Ascending aorta (tissue), 2 donors: ENCODE measurements at places on chromosomes 12 and 14. TPM values are rescaled to one million over a fixed set of nuclear protein-coding genes. Genes with fewer than 3 reads are reported as not detected.

KCNC2 gene
- not detected for total RNA-seq

BEGAIN gene
- total RNA-seq: 5.9 TPM

DNA sequence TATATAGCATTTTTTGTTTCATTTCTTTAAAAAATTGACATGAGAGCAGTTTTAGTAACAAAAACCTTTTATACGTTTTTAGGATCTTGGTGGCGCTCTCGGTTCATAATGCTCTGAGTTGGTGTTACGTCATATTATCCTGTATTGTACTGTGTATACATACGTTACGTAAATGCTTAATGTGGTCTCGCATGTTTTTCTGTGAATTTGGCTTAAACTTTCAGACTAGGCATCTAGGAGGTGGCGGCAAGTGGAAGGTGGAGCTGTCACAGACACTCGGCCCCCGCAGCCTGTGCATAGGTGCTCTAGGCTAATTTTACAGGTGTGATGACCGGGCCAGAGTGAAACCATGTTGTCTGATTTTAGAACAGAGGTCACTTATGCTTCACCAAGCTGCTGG is 60.0 kb downstream of the PPP2R5C start:
- DNase-seq: no peak
- H3K27ac ChIP-seq: no peak overlapping the region
- H3K27me3 ChIP-seq: no peaks in the 10 kb centered on the region
- H3K4me3 ChIP-seq: no peak overlapping the region

GRCh38 chr14:95236221-95236620 is 78.9 kb upstream of the DICER1 start:
- H3K4me1 ChIP-seq: no peaks in the 10 kb centered on the region
- H3K27me3 ChIP-seq: no peaks in the 10 kb centered on the region
- no peak for DNase-seq
- no peak overlapping the region for H3K4me3 ChIP-seq
- H3K36me3 ChIP-seq: no peaks in the 10 kb centered on the region

- H3K4me1 ChIP-seq: peaks cover 5% of the 10 kb centered on the region
- DNase-seq: no peak
- H3K27ac ChIP-seq: no peak overlapping the region
- H3K4me3 ChIP-seq: no peak overlapping the region
- no peaks in the 10 kb centered on the region for H3K27me3 ChIP-seq
These were observed 105.5 kb upstream of the PRB2 start for GRCh38 chr12:11500861-11501230.

DNA sequence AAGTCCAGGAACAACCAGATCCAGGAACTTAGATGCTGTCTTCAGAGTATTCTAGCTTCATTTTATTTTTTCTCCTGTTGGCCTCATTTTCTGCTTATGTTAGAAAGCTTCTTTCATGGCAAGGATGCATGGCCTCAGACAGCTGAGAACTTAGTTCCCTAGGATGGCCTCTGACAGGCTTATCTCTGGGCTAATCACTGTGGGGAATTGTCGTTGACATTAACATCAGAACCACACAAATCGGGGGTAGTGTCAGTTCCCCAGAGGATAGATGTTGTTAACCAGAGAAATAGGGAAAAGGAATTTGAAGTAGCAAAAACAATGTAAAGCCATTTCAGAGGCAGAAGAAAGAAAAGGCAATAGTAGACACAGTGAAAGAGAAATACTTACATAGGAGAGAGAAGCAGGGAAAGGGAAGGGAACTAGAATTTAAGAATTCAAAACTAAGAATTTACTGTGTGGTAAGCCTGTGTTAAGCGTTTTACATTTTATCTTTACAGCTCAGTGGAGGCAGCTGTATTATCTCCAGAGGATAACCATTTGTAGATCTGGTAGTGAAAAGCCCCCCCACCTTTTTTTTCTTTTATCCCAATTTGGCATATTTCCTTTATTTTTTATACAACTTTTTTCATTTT is 21.8 kb downstream of the FUT8 start:
- H3K27me3 ChIP-seq: no peaks in the 10 kb centered on the region
- no peaks in the 10 kb centered on the region for H3K36me3 ChIP-seq
- H3K27ac ChIP-seq: no peak overlapping the region
- DNase-seq: no peak
- H3K4me1 ChIP-seq: no peaks in the 10 kb centered on the region

DNA sequence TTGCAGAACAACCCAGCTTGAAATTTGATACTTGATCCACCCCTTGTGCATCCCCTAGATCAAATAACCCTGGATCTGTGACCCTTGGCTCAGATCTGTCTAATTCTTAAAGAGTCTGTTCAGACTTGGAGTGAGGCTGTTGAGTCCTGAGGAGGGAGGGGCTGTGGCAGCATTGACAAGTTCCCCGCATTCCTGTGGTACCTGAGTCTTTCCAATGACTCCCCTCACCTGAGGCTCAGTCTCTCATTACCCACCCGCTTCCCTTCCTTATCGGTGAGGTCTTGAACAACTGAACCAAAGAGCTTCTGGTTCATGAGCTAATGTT is 16.1 kb upstream of the HDAC7 start:
- no peak overlapping the region for H3K4me3 ChIP-seq
- DNase-seq: no peak
- H3K4me1 ChIP-seq: no peaks in the 10 kb centered on the region

DNA sequence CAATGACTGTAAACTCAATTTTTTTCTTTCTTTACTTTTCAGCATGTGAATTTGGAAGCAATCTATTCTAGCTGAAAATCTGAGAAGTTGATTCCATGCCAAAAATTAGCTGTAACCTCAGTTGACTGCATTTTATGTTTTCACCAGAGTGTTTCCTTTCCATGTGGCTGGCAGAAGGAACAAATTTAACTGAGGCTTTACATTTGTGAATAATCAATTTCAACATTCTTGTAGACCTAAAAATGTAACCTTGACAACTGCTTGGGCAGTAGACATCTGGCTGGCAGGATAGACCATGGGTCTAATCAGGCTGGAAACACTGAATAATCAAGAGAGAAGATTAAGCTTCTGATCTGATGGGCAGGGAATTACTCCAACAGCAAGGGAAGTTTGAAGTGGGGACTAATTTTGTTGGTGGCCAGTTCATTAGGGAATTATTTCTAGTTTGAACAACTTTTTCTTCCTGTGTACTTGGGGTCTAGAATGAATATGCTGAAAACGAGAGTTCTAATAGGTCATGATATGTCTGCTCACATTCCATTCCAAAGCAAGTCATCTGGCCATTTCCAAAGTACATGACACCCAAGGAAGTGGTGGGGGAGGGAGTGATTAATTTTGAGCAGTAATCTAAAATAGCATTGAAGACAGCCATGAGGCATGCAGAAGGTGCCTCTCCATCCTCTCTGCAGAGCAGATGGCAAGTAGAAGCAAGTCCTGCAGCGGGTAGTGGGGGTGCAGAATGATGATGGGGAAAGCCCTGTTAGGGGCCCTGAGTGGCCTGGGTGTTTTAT is 68.2 kb downstream of the ATP23 start:
- no peak overlapping the region for H3K4me3 ChIP-seq
- no peaks in the 10 kb centered on the region for H3K27me3 ChIP-seq
- H3K36me3 ChIP-seq: no peaks in the 10 kb centered on the region
- no peak for DNase-seq
- H3K27ac ChIP-seq: no peak overlapping the region
